ENCODE measurements at places on chromosomes 5 and 9.

GRCh38 chr5:15285901-15286583 is 213.9 kb upstream of the FBXL7 start:
- no peak for DNase-seq

GRCh38 chr5:103569313-103570060 is 6.9 kb upstream of the NUDT12 start:
- DNase-seq = no peak

- DNase-seq = no peak
These were observed 260.3 kb upstream of the CDH10 start for GRCh38 chr5:24904981-24905517.

- no peak for DNase-seq
These were observed 55.9 kb downstream of the NSUN2 start for GRCh38 chr5:6576861-6577501.

GRCh38 chr5:122701640-122702523 is 73.0 kb upstream of the SNX2 start:
- DNase-seq = no peak

- no peak for DNase-seq
These were observed 871.4 kb downstream of the MAT2B start for GRCh38 chr5:164376843-164377242.

DNA sequence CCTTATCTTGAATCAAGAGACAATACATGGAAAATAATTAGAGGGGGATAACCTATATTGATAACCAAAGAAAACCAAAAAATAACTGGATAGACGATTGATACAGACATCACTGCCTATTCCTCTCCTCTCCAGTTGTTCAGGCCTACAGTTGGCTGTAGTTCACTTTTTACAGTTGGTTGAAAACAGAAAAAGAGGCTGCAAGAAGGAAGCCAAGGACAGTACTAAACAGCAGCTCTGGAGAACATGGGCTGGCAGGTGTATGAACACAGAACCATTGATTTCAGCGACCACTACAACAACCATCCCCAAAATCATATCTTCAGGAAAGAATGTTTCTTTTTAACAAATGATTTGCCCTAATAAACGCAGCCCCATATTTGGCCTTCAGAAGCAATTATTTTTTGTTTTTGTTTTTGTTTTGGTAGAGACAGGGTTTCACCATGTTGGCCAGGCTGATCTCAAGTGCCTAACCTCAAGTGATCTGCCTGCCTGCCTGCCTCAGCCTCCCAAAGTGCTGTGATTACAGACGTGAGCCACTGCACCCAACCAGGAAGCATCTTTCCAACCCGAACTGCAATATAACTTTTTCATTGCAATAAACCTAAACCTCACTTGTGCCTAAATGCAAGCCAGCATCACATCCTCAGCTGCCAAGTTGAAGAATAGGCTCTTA is 64.3 kb downstream of the MLLT3 start:
- no peak for DNase-seq

- no peak for DNase-seq
These were observed 78.3 kb upstream of the POU5F2 start for GRCh38 chr5:93819668-93820067.

GRCh38 chr9:101138509-101138908 is 110.0 kb downstream of the PLPPR1 start:
- DNase-seq = no peak

GRCh38 chr5:8868283-8868682 is 677.6 kb downstream of the SEMA5A start:
- no peak for DNase-seq

- no peak for DNase-seq
These were observed 1.9 kb downstream of the OCLN start for GRCh38 chr5:69494452-69494851.

- DNase-seq = no peak
These were observed 114.7 kb upstream of the CXCL14 start for GRCh38 chr5:135693371-135693955.

- no peak for DNase-seq
These were observed 36.8 kb upstream of the NFIB start for GRCh38 chr9:14350754-14351153.

- DNase-seq = no peak
These were observed 54.2 kb downstream of the PRELID2 start for GRCh38 chr5:145780982-145781381.

GRCh38 chr5:152061095-152061494 is 136.4 kb upstream of the GLRA1 start:
- DNase-seq = no peak

GRCh38 chr5:127555826-127556225 is 38.4 kb downstream of the PRRC1 start:
- no peak for DNase-seq

DNA sequence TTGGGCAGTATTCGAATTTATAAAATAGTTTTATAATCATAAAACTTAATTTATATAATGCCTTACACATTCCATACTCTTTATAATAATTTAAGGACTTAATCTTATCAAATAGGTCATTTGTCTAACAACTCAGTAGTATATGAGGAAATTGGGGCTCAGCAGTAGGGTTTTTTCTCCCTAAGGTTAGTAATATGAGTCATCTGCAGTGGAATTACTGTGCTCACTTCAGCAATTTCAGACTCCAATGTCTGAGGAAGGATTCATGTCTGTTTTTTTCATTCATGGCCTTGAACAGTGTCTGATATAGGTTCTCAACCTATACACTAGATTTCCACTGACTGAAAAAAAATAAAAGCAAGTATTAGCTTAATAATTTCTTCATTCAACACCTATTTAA is 7.4 kb downstream of the DMRTA1 start:
- DNase-seq = no peak

DNA sequence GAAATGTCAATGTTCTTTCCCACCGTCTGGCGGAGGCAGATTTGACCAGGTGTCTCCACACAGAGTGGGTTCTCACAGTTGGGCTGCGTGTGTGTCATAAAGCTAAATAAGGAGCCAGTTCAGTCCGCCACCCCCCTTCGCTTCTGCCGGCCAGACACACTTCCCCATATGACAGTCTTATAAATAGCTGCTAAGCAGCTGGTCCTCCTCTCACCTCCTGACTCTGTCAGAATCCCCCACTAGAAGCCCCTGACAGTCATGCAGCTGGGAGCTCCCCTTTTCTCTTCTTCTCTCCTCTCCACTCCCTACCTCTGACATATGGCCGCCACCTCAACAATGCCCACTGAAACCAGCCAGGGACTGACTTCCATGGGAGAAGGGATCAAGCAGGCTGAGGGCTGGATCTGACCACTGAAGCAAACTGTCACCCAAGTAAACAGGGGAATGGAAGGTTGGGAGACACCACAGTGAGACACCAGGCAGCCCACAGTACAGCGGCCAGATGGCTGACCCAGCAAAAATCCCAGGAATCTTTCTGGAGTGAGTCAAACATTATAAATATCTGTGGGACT is 141.9 kb upstream of the EFNA5 start:
- no peak for DNase-seq

- DNase-seq = no peak
These were observed 115.1 kb upstream of the MTAP start for GRCh38 chr9:21687351-21687750.

DNA sequence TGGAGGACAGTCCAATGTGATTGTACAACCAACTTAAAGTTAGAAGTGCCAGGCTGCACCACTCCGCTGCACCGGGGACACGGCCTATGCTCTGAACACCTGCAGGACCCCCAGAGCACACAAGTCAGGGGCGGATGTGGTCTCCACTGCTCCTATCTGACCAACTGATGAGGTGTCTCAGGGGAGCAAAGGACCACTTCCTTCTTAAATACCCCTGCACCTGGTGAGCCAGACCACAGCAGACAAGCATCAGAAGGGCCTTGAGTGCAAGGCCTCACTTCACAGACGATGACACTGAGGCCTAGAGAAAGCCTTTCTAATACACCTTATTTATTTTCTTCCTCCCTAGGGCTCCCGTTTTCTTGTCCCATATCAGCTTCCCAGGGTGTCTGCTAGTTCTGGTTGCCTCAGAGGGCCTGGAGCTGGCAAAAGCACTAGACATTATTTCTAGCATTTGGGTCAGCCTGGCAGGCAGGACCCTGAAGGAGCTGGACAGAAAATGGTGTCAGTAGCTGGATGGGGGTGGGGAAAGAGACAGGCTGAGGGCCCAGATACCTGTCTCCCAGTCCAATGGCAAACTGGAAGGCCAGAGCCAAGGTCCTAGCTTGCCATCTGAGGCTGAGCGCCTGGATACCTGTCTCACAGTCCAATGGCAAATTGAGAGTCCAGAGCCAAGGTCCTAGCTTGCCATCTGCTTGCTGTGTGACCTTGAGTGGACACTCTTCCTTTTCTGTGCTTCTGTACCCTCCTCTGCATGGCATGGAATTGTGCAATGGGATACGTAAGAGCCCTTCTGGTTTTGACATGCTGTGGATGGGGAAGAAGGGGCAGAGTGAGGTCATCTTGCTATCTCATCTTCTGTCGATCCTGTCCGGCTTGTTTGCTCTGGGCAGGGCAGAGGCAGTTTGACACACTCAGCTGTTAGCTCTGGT is 9.0 kb downstream of the CCDC69 start:
- DNase-seq = no peak

- DNase-seq = no peak
These were observed 23.8 kb downstream of the ANXA2R start for GRCh38 chr5:43016217-43016779.

GRCh38 chr5:1476967-1477310 is 31.7 kb upstream of the SLC6A3 start:
- no peak for DNase-seq

GRCh38 chr9:135339378-135339973 is 140.1 kb upstream of the PPP1R26 start:
- no peak for DNase-seq

- DNase-seq = no peak
These were observed 24.7 kb downstream of the DAP start for GRCh38 chr5:10736354-10736753.

DNA sequence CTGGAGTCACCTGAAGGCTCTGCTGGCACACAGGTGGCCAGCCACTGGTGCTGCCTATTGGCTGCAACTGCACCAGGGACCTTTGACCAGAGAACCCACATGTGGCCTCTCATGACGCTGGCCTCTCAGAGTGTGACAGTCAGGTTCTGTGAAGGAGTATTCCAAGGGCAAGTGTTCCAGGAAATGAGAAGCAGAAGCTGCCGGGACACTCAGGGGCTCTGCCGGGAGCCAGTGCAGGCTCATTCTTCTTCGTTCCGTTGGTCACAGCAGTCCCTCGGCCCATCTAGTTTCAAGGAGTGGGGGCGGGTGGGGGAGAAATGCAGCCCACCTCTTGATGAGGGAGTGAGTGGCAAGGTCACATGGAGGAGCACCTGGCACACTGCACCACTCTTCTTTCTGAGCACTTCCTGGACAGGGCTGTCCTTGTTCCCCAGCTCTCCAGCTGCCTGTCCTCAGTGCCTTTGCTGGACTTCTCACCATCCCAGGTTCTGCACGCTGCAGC is 237.5 kb downstream of the GADD45G start:
- no peak for DNase-seq

- no peak for DNase-seq
These were observed 23.6 kb downstream of the TRIM14 start for GRCh38 chr9:98095401-98095800.

DNA sequence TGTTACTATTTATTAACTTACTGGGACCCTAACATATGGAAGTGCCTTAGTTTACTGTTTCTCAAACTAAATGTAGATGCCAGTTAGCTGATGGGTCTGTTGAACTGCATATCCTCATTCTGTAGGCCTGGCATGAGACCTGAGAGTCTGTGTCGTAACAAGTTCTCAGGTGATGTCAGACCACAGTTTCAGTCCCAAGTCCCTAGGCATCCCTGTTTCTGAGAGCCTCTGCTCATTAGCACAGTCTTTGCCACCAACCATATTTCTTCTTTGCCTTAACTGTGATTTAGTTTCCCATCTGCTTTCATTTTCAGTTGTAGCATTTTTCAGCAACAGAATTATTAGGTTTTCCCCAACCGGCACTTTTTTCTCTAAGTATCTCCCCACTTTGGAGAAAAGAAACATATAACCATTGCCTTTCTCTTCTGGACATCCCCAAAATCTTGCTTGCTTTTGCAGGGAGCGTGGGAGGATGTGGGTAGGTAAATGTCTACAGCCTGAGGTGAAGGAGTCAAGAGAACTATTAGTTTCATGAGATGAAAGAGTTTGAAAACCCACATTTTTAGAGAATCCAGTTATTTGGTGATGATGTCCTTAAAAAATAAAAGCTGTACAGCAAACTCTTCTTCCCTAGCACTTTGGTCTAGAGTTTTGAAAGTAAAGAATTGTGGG is 74.6 kb downstream of the NUDT12 start:
- DNase-seq = no peak

GRCh38 chr5:149961957-149962409 is 1.4 kb downstream of the SLC26A2 start:
- DNase-seq = no peak

DNA sequence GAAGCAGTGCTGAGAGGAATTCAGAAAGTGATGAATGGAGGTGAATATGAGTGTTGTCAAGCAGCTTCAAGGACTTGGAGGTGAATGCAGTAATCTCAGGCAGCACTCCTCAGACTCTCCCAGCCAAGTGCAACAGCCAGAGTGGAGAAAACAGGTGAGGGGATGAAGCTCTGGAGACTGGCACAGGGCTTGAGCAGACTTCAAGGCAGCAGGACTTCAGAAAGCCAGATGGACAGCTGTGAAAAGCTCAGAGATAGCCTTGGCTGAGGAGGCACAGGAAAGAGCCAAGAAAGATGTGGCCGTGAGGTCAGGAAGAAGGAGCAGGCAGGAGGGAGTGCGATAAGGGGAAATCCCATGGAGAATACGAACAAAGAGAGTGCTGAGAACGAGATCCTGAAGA is 194.9 kb downstream of the FBN2 start:
- no peak for DNase-seq

DNA sequence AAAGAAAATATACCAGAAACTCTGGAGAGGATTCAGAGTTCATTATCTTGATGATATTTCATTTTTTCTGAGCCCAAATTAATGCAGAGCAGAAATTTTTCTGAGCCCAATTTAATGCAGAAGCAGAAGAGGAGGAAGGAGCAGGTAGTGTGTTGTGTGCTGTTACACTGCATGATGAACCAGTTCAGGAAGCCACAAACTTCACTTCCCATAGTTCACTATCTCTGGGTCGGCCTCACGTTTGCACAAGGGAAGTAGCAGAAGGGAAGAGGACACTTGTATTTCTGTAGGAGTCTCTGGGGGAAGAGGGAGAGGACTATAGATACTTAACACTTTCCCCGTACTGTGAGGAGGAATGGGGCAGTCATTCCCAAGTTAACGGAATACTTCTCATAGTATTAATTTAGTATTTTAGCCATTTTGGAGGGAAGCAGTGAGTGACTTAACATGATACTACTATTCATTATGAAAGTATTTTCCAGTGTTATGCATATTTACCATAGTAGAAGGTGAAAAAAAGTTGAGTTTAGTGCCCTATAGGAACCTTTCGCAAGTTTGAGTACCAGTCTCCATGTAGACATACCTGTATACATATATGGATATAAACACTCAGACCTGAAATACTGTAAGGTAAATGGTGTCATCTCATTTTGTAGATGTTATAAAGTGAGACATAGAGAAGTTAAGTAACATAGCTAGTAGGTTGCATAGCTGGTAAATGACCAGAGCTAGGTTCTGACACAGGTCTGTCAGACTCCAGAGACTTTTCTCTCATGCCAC is 30.0 kb downstream of the XPA start:
- no peak for DNase-seq

- DNase-seq = no peak
These were observed 471.1 kb upstream of the MPDZ start for GRCh38 chr9:13750639-13751038.

GRCh38 chr5:143676802-143677201 is 135.2 kb upstream of the HMHB1 start:
- DNase-seq = no peak

- DNase-seq = no peak
These were observed 28.4 kb downstream of the ELP1 start for GRCh38 chr9:108905494-108905893.

Data from CD4-positive, alpha-beta T cell (primary cell).